ENCODE measurements at places on chromosomes 13 and 19.

- no peak for DNase-seq
Measured at GRCh38 chr19:38932425-38933179, 1.9 kb downstream of the MRPS12 start.

DNA sequence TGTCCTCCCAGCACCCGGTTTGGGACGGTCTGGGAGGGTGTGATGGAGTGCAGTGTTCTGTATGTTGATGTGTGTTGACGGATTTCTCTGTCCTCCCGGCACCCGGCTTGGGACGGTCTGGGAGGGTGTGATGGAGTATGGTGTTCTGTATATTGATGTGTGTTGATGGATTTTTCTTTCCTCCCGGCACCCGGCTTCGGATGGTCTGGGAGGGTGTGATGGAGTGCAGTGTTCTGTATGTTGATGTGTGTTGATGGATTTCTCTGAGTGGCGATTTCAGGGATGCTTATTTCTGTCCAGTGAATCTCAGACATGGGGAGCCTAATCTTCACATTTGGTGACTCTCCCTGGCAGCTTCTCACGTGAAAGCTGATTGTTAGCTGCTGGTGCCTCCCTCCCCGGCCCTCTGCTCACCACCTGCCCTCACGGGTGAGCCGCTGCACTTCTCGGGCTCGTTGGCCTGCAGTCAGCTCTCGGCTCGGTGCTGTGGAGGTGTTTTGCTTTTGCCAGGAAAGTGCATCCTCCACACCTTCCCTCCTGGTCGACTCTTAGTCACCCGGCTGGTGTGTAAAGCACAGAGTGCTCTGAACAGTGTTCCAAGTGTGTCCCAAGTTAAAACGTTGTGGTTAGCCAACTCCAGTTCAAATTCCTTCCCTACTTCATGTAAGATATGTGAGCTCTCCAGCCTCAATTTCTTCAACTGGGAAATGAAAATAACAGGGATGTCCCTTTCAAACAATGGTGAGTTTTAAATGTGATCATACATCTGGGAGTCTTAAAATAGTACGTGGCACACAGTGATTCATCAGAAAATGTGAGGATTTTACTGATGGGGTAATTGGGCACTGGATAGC is 54.6 kb downstream of the ATP11A start:
- no peak for DNase-seq

- DNase-seq, result no peak
Measured at GRCh38 chr13:68851026-68851425, 1256.6 kb upstream of the ATXN8OS start.

- no peak for DNase-seq
Measured at GRCh38 chr19:14517446-14517839, 754 bp downstream of the DNAJB1 start.

Data from H1 (cell line).